Cardiac fibroblast (primary cell): ENCODE measurements at places on chromosomes 12 and 14.

GRCh38 chr12:113873740-113874139 is 92.4 kb downstream of the RBM19 start:
- DNase-seq = no peak

DNA sequence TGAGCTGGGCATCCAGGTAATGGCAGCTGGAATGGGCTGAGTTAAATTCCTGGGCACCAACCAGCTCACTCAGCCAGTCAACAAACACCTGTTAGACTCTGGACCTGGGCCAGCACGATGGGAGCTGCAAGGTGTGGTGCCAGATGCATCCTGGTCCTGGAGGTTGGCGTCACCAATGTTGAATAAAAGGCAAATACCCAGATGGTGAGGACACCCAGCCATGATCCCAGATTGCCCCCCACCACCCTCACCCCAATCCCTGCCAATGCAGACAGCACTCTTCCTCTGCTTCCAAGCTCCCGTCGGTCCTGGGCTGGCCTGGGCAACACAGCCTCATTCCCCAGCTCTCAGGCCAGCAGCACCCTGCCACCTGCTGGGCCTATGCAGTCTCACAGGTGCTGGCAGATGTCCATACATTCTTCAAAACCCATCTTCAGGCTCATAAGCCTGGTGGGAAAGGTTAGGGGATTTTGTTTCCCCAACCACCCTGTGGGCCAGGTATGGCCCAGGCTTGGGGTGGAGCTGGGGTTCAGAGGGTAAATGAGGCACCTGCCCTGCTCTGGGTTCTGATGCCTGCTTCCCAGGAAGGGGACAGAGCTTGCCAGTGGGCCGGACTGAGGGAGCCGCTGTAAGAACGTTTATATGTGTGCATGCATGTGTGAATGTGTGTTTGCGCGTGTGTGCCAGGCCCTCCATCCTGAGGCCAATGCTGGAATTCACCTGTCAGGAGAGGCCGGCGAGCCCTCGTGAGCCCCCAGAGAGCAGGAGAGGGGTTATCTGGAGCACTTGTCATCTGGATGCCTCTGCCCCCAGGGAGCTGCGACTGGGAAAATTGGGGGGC is 58.0 kb downstream of the LGMN start:
- peak; percentile 72 for DNase-seq

- peak; percentile 68 for DNase-seq
Observed at GRCh38 chr12:12505544-12506495, 56.8 kb downstream of the DUSP16 start.

DNA sequence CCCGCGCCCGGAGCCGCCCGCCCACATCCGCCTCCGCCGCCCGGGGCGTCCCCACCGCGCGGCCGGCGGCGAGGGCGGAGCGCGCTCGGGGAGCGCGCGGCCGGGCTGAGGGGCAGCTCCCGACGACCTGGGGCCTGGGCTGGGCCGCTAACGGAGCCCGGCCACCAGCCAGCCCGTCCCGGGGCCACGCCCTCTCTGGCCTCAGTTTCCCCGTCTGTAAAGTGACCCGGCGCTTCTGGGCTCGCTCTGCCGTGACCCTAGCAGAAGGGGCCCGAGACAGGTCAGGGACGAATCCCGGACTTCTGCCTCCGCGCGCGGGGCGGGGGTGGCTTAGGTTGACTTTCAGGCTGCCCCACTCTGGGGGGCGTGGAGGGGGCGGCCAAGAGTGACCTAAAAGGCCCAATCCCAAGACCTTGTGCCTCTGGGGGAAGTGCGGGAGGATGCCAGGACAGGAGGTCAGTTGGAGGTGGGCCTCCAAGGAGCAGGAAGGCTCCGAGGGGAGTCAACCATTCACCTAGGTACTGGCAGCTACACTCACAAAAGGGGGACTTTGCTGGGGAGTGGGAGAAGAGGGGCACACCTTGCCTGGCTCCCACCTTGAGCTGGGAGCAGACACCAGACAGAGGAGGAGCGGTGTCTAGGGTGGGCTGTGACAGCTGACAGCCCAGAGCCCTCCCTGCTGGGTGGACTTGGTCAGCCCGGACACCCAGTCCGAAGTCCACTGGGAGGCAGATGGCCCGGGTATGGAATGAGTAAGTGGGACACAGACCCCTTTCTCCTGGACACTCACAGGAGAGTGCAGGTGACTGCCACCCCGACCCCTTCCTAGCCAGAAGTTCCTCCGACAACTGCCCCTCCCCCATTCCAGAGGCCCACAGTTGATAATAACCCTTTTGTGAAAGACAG is 486 bp upstream of the AKT1 start:
- DNase-seq = peak; percentile 33

DNA sequence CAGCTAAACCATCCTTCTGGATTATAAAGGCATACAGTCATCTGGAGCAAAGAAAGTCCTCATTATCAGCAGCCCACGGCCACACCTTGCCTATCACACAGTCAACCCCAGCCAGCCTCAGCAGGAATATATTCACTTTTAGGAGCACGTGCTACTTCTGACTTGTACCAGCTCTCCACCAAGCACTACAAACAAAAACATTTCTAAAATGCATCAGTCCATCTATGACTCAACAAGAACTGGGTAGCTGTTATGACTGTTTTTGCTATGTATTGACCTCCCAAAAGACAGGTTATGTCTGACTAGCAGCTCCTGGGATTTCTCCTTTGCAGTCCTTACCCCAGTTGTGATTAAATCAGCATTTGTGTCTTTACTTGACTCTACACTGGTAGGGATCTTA is 31.2 kb downstream of the NUAK1 start:
- peak; percentile 73 for DNase-seq

DNA sequence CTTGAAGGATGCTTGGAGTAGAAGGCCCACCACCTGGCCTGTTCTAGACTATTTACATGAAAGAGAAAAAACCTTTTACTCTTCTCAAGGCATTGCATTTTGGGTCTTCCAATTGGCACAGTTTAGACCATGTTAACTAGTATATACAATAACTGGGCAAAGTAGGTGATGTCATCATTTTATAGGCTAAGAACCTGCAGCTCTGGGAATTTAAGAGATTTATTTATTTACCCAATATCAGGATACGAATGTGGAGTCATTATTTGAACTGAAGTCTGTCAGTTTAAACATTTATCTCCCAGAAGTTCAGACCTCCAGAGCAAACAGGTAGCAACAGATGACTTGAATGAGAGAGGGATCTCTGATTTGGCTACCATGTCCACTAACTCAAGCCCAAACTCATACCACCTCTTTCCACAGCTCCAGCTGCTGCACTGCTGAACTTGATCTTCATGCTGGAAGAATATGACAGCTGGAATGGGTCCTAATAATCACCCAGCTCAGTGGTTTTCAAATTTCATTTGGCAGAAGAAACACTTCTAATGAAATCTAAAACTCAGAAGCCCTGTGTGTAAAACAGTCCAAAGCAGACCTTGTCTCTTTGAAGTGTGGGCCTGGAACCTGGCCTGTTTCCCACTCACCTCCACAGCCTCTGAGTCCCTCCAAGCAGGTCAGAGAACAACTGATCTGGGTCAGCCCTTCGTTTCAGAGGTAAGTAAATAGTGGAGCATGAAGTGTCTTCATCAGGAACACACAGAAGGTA is 179.2 kb downstream of the EMP1 start:
- DNase-seq = no peak

DNA sequence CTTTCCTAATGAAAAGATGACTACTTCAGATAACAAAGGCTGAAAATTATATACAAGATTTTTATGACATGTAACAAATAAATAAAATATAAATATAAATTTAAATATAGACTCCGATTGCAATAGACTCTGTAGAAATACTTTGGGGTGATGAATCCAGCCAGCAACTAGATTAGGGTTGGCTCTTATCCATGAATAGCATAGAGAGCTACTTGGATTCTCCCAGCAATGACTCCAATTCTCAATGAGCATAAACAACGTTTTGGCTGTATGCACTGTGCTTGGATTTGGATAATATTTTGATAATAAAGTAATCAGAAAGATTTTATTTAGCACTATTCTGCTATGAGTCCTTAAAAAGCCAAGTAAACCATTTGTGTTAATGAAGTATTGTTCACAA is 58.0 kb upstream of the LRFN5 start:
- DNase-seq = no peak

DNA sequence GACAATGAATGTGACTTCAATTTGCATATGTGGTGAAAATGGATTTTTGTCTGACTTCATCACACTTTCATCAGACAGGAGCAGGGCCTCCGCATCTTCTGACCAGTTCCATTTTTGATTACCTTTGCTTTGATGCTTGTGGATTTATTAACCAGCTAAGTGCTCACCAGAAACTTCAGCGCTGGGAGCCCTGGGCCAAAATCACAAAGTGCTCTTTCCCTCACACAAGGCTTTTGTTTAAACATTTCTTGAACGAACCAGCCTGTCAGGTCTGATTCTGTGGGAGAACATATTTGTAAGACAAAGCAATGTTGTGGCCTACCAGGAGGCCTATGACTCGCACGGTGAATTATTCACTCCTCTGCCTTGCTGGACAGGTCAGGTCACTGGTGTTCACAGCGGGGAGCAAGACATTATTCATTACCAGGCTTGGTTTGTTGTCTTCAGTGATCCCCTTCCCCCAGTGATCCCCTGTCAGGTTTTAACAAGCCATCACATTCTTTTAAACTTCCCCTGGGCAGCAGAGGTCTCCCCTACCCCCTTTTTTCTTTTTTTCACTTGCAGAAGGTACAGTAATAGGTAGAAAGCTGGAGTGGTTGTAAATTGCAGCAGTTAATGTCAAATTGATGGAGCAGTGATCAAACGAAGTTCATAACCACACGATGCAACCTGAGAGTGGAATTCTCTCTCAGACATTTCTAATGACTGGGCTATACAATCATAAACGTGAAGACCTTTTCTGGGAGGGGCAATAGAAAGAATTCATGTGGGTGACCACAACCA is 167.5 kb upstream of the PRICKLE1 start:
- DNase-seq = peak; percentile 94

DNA sequence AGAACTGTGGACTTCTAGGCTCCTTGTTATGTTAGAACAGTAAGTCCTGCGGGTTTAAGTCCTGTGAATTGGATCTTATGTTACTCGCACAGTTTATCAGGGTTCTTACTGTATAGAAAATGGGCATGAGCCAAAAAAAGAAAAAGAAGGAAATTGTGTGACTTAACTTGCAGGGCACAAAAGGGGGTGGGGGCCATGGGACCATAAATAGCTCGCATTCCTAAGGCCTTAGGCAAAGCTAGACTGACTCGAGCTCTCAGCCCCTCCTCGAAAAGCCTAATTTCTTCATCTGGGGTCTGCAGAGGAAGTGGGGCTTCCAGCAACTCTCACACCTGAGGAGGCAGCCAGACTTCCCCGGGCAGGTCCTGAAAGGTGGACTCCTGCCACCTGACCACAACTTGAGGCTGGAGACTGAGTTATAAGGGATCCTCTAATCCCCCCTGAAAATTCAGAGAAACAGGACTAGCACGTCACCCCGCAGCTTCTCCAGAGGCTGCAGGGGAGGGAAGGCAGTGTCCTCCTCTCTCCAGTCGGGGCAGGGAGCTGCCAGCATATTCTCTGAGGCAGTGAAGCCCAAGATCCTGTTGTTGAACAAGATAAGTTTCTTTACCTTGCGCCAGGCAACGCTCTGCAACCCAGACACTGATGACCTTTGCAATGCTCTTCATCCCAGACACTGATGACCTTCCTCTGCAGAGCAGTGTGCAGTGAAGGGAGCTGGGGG is 280.5 kb downstream of the PCNX1 start:
- DNase-seq = no peak

- DNase-seq = no peak
Observed at GRCh38 chr12:10690906-10691305, 17.1 kb upstream of the STYK1 start.

DNA sequence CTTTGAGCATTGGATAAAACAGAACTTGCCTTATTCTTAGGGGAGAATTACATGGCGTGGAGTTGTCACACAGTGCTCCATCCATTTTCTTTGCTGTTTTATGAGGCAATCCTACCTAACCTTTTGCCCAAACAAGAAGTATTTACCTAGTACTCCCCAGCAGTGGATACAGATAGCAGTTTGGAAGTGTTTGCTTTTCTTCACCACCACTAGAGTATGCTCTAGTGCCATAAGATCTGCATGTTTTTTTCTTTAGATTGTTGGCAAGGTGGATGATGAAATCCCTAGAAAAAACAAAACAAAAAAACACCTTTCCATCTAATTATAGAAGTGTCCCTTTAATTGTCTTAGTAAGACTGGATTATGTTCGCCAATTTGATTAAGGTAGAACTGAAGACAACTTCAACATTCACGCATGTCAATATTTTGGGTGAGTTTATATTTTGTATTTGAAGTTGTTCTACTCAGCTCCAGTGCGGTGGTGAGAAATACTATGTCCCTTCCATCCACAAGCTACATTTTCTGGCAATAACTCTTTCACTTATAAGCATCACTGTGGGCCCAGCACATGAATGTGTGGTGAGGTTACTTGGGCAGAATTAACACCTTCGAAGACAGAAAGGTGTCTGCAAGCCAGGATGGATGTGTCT is 23.6 kb upstream of the TMEM260 start:
- DNase-seq = peak; percentile 55

- DNase-seq = no peak
Observed at GRCh38 chr12:91874086-91874865, 271.4 kb downstream of the BTG1 start.

GRCh38 chr12:122081083-122081696 is 2.6 kb downstream of the MLXIP start:
- peak; percentile 76 for DNase-seq

DNA sequence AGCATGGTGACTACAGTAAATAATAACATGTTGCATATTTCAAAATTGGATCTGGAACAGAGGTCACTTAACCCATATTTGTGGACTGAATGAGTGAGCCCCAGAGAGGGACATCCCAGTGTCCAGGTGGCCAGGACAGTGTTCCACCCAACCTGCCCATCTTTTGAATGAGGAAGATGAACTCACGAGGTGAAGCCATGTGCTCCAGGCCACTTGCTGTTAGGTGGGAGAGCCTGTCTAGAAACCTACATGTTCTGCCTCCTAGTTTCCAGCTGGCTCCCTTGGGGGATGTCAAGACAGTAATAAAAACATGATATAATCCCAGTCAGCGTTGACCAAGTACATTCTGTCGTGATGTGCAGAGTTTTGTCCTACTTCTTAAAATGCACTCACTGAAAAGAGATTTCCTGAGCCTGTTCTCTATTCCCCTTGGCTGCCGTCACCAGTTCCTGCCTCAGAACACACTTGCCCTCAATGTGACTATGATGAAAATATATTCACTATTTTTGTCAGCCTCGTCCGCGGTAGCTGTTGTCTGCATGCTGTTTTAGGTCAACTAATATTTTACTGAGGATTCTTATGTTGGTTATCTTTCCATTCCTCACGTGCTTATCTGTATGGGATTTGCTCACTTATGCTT is 25.7 kb downstream of the TSPAN9 start:
- peak; percentile 74 for DNase-seq

DNA sequence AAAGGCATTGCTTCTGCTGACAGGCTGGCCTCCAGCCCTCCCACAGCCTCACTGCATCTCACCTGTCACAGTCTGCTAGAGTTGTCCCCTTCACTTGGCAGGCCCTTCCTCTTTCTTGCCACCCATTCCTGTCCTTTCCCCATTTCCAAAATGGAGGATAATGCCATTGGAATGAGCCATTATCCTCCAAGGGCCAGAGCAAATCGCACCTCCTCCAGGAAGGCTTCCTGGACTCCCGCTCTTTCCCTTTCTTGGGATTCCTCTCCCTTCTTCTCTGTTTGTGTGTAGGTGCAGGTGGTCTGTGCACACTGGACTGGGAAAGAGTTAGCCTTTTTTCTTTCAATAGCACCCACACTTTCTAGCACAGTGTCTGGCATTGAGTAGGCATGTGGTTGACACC is 3.8 kb downstream of the KRT82 start:
- no peak for DNase-seq

GRCh38 chr12:51832354-51833107 is 16.0 kb downstream of the FIGNL2 start:
- DNase-seq = no peak
